Regular cardiac myocyte (primary cell): ENCODE measurements at places on chromosomes 3 and 15. TPM values are rescaled to one million over a fixed set of nuclear protein-coding genes. Genes with fewer than 3 reads are reported as not detected.

Gene ABHD17C
- 7.5 and 12.1 TPM in 2 replicates for total RNA-seq

Gene CYP1A1
- 0.19 and 2.5 TPM in 2 replicates for total RNA-seq

Gene LRTM1
- not detected in 2 replicates for total RNA-seq

Gene TTLL13
- total RNA-seq: not detected in 2 replicates

Gene C3orf22
- not detected in 2 replicates for total RNA-seq

Gene AMOTL2
- total RNA-seq: 96.4 and 184 TPM in 2 replicates

Gene CPEB1
- 5.2 and 13.8 TPM in 2 replicates for total RNA-seq

Gene SERP1
- 209 and 233 TPM in 2 replicates for total RNA-seq

Gene RHCG
- under 0.01 TPM in 2 replicates for total RNA-seq

Gene PAK2
- 33.2 and 37.2 TPM in 2 replicates for total RNA-seq
